ENCODE measurements at places on chromosomes 2 and 18.

DNA sequence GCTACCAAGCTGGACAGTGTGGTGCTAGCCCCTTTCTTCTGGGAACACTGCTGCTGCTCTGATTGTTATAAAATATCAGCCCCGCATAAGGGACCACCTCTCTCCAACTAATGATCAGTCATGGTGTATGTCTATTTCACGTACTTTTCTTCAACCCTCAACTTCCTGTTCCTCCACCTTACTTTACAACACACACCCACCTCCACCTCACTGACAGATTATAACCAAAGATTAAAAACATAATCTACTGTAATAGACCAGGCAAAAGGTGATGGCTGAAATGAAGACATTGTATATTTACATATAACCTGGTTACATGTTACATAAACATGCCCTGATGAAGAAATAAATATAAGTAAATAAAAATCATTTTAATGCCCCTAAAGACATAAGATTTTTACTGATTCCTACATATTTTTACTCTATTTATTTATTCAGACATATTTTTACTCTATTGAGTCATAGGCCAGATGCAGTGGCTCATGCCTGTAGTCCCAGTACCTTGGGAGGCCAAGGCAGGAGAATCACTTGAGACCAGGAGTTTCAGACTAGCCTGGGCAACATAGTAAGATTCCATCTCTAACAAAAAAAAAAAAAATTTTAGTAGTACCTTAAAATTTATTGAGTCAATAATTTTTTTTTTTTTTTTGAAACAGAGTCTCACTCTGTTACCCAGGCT lies 12.8 kb downstream of the STK39 start:
- H3K36me3 ChIP-seq: peaks cover 2% of the 10 kb centered on the region
- no peak overlapping the region for H3K27ac ChIP-seq
- no peaks in the 10 kb centered on the region for H3K27me3 ChIP-seq
- H3K4me3 ChIP-seq: no peak overlapping the region

GRCh38 chr2:112584891-112585250 lies 462 bp downstream of the CHCHD5 start:
- no peaks in the 10 kb centered on the region for H3K27me3 ChIP-seq
- peaks cover 9% of the 10 kb centered on the region for H3K36me3 ChIP-seq
- H3K27ac ChIP-seq: peak overlapping the region; percentile 97
- peaks cover 9% of the 10 kb centered on the region for H3K4me1 ChIP-seq
- peak overlapping the region; percentile 88 for H3K4me3 ChIP-seq
- no peak for DNase-seq

GRCh38 chr2:230864122-230864604 lies 579 bp upstream of the ITM2C start:
- H3K4me3 ChIP-seq: peak overlapping the region; percentile 93
- no peaks in the 10 kb centered on the region for H3K36me3 ChIP-seq
- no peaks in the 10 kb centered on the region for H3K27me3 ChIP-seq
- H3K27ac ChIP-seq: no peak overlapping the region
- DNase-seq: no peak

DNA sequence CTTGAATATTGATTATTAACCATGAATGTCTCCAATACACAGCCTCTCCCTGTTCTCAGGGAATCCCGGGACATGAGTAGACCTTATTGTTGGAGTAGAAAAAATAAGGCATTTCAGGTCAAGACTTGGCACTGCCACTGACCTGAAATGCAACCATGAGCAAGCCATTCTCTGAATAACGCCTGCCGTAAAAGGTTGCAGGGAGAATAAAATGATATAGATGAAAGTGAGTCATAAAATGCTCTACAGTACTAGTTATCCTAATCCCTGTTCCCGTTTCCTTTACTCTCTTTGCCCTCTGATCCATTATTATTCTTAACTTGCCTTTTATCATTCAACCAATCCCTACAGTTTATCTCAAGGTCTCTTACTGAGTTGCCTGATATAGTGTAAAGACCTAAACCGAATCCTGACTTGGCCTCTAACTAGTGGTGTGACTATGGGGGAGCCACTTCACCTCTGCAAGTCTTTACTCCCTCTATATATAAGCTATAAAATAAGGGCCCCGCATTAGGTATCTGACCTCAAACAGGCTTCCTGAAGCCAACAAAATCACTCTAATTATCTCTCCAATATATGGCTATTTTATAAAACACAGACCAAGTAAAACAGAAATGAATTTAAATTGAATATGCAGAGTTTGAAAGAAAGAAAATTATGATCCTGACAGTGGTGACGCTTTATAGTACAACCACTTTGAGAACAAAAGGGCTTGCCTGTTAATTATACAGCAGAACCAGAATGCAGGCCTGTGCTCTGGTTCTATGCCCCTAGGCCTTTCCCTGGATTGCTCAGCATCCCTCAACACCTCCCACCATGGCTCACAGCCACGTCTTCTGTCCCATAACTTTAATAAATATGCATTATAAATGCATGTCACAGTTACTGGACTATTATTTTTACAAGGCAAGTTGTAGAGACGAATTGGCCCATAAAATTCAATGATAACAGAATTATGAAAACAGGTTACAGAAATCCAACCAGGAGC lies 183.1 kb downstream of the STK39 start:
- H3K36me3 ChIP-seq: peaks cover 69% of the 10 kb centered on the region
- H3K4me3 ChIP-seq: no peak overlapping the region
- DNase-seq: no peak
- H3K27me3 ChIP-seq: peaks cover 2% of the 10 kb centered on the region
- H3K27ac ChIP-seq: no peak overlapping the region

DNA sequence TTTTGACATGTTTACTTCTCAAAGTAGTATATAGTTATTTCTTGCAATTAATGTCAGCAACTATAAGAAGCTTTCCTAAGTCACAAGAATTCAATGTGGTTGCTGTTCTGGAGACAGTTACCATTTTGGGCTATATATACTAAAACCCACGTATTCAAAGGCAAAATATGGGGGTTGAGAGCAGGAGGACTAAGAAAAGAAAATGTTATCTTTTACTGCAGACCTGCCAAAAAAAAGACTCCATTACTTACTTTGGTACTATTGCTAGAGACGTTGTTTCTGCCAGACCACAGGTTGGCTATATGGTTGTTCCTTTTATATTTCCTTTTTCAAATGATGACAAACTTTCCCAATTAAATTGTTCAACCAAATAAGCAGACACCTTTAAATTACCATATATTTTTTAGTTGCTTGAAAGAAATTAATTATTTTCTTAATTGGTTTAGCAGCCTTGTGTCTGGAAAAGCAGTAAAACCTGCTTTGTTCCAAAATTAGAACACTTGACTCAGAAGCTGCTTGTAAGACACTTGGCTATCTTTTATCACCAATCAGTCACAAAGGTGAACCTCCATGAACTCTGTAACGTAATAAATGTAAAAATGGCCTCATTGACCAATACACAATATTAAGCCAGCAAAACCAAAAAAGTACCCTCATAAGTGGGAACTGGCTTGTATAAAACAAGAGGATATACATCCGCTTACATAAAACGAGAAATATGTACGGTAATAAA lies 8.2 kb upstream of the OSGEPL1 start:
- DNase-seq: no peak
- H3K27me3 ChIP-seq: no peaks in the 10 kb centered on the region
- peaks cover 93% of the 10 kb centered on the region for H3K36me3 ChIP-seq
- no peaks in the 10 kb centered on the region for H3K4me1 ChIP-seq

- no peak overlapping the region for H3K27ac ChIP-seq
- H3K27me3 ChIP-seq: no peaks in the 10 kb centered on the region
- H3K36me3 ChIP-seq: no peaks in the 10 kb centered on the region
- no peaks in the 10 kb centered on the region for H3K4me1 ChIP-seq
- H3K4me3 ChIP-seq: no peak overlapping the region
Observed at GRCh38 chr18:14976736-14977430, 228.9 kb downstream of the ANKRD30B start.

GRCh38 chr2:97936199-97936598 lies 59.5 kb downstream of the TMEM131 start:
- H3K27me3 ChIP-seq: no peaks in the 10 kb centered on the region
- peak; percentile 33 for DNase-seq
- H3K4me1 ChIP-seq: peaks cover 13% of the 10 kb centered on the region
- no peak overlapping the region for H3K4me3 ChIP-seq

- no peaks in the 10 kb centered on the region for H3K36me3 ChIP-seq
- no peak for DNase-seq
- no peak overlapping the region for H3K27ac ChIP-seq
- H3K27me3 ChIP-seq: peaks cover 16% of the 10 kb centered on the region
Observed at GRCh38 chr2:127011796-127012195, 95.2 kb downstream of the BIN1 start.

DNA sequence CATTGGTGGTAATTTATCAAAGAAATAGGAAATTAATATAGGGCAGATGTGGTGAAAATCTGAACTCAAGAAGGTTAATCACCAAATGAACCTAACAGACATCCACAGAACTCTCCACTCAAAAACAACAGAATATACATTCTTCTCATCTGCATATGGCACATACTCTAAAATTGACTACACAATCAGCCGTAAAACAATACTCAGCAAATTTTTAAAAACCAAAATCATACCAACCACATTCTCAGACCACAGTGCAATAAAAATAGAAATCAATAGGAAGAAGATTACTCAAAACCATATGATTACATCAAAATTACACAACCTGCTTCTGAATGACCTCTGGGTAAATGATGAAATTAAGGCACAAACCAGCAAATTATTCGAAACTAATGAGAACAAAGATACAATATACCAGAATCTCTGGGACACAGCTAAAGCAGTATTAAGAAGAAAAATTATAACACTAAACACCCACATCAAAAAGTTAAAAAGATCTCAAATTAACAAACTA lies 31.0 kb downstream of the RBM43 start:
- H3K36me3 ChIP-seq: no peaks in the 10 kb centered on the region
- DNase-seq: no peak
- no peak overlapping the region for H3K27ac ChIP-seq

DNA sequence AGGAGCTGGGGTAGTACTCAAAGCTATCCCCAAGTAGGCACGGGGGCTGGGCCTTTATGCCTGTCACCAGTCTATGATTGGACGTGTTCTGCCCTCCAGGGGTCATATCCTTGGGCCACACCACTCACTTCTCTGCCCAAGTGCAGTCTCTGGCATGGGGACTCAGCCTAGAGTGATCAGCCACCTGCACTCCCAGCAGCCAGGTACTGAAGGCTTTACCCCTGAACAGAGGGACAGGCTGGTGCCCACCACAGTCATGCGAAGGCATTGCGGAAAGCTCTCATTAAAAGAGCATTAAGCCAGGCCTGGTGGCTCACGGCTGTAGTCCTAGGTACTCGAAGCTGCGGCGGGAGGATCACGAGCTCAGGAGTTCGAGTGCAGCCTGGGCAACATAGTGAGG lies 199.4 kb downstream of the AGAP1 start:
- no peak for DNase-seq
- H3K27me3 ChIP-seq: no peaks in the 10 kb centered on the region
- H3K4me1 ChIP-seq: peaks cover 16% of the 10 kb centered on the region
- H3K36me3 ChIP-seq: no peaks in the 10 kb centered on the region
- no peak overlapping the region for H3K27ac ChIP-seq

DNA sequence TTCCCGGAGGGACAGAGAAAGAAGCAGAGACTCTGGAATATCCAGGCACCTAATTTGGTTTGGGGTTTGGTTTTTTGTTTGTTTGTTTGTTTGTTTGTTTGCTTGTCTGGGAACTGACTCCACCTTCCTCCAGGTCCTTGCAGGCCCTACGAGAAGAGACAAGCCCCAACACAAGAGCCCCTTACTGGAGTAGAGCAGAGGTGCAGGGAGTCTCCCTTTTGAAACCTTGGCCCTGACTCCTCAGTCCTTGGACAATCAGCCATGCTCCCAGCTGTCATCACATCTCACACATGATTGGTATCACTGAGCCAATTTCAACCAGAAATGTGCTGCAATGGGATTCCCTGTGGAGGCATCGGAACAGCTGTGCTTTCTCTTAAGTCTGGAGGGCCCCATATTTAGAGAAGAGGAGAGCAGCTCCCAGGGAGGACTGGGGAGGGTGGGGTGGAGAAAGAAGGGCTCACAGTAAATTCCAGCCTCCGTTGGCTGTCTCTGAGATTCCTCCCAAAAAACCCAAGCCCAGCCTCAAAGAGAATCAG lies 279.9 kb upstream of the NCKAP5 start:
- H3K4me3 ChIP-seq: no peak overlapping the region
- no peak for DNase-seq
- H3K27me3 ChIP-seq: no peaks in the 10 kb centered on the region
- H3K4me1 ChIP-seq: peaks cover 2% of the 10 kb centered on the region
- H3K27ac ChIP-seq: no peak overlapping the region
- H3K36me3 ChIP-seq: no peaks in the 10 kb centered on the region

GRCh38 chr2:190849774-190850173 lies 30.8 kb upstream of the GLS start:
- H3K4me1 ChIP-seq: no peaks in the 10 kb centered on the region
- H3K36me3 ChIP-seq: no peaks in the 10 kb centered on the region
- no peak overlapping the region for H3K27ac ChIP-seq
- no peaks in the 10 kb centered on the region for H3K27me3 ChIP-seq

DNA sequence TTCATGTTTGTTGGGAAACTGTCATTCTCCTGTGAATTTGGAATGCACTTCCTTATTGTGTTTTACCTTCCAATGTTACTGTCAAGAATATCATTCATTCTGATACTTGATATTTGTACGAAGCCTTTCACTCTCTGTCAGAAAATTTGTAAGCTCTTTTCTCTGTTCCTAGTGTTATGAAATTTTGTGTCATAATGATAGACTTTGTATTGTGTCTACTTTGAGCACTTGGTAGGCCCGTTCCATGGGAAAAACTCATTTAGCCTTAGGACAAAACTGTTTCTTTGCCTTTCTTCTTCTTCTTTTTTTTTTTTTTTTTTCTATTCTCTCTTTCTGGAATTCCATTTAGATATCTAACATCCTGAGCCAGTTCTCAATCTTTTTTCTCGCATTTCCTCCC lies 52.0 kb upstream of the FAM124B start:
- H3K4me3 ChIP-seq: no peak overlapping the region
- H3K4me1 ChIP-seq: no peaks in the 10 kb centered on the region
- no peak overlapping the region for H3K27ac ChIP-seq
- no peak for DNase-seq
- H3K36me3 ChIP-seq: no peaks in the 10 kb centered on the region

GRCh38 chr2:158213773-158214172 lies 112.1 kb downstream of the UPP2 start:
- peaks cover 10% of the 10 kb centered on the region for H3K4me1 ChIP-seq
- no peak overlapping the region for H3K4me3 ChIP-seq
- DNase-seq: no peak
- H3K36me3 ChIP-seq: no peaks in the 10 kb centered on the region
- H3K27ac ChIP-seq: no peak overlapping the region

DNA sequence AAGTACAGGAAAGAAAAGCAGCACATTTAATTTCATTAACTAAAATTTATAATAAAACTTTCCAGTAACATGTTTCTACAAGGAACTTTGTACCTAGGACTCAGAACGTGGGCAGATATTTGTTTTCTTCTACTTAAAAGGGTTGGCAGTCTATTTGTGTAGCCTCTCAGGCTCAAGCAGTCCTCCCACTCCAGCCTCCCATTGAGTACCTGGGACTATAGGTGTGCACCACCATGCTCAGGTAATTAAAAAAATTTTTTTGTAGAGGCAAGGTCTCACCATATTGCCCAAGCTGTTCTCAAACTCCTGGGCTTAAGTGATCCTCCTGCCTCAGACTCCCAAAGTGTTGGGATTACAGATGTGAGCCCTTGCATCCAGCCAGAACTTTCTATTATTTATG lies 36.8 kb downstream of the UGP2 start:
- H3K27me3 ChIP-seq: no peaks in the 10 kb centered on the region
- peaks cover 57% of the 10 kb centered on the region for H3K36me3 ChIP-seq
- no peak overlapping the region for H3K27ac ChIP-seq
- H3K4me1 ChIP-seq: no peaks in the 10 kb centered on the region
- H3K4me3 ChIP-seq: no peak overlapping the region
